Fibroblast of lung (primary cell): ENCODE measurements at places on chromosomes 12 and 14. TPM values are rescaled to one million over a fixed set of nuclear protein-coding genes. Genes with fewer than 3 reads are reported as not detected.

- no peak for DNase-seq
Measured at GRCh38 chr14:84891404-84891803, 638.5 kb upstream of the FLRT2 start.

DNA sequence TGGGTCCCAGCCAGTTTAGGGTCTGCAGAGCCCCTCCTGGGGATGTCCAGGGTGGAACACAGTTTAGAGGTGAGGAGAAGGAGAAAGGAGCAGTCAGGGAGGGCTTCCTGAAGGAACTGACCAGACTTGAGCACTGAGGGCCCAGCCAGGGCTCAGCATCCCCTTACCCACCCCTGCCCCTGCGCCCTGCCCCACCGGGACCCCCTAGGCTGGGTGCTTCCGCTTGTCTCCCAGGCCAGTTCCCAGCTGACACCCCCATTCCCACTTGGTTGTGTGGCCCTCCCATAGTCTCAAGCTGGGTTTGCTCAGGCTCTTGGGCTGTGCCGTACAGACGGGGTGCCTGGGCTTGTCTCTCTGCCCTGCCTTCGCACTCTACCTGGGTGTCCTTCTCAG lies 26.3 kb upstream of the KIF26A start:
- DNase-seq, result no peak

DNA sequence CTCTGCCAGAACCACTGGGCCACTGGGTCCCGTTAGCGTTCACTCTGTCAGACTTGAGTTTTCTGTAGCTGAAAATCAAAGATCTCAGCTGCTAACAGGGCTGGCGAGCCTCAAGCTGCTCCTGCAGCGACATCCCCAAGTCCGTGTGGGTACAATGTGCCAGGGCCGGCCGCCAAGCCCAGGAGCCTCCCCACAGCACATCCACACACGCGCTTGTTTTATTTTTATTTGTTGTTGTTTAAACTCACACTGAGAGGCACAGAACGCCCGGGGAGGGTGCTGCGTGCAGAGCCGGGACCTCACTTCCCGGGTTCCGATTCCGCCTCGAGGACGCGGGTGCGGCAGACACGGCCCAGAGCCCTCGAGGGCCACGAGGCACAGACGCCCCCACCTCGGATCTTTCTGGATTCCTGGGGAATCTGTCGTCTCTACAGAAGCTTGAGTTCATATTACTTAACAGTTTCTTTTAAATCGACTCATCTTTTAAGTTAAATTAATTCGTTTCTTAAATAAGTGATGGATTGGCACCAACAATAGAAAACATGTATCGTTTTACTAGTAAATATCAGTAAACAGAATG lies 9.3 kb downstream of the GALNT9 start:
- no peak for DNase-seq

DNA sequence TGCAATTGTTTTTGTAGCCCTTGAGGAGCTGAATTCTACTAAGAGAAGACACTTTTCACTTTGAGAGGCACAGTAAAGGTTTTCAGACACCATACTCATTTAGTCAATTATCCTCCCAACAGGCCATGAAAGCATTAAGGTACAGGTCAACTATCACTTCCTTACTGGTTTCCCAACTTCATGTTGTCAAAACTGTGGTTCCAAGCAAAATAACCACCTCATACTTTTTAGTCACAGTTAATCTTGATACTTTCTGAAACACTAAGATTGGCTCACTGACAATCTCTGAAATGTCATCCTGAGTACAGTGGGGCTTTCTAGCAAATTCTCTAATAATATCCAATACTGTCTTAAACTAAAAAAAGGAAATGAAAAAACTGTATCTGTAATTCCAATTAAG lies 71.7 kb downstream of the SLC2A13 start:
- no peak for DNase-seq

- DNase-seq, result no peak
Measured at GRCh38 chr12:31737345-31737744, 8.5 kb upstream of the AMN1 start.

DNA sequence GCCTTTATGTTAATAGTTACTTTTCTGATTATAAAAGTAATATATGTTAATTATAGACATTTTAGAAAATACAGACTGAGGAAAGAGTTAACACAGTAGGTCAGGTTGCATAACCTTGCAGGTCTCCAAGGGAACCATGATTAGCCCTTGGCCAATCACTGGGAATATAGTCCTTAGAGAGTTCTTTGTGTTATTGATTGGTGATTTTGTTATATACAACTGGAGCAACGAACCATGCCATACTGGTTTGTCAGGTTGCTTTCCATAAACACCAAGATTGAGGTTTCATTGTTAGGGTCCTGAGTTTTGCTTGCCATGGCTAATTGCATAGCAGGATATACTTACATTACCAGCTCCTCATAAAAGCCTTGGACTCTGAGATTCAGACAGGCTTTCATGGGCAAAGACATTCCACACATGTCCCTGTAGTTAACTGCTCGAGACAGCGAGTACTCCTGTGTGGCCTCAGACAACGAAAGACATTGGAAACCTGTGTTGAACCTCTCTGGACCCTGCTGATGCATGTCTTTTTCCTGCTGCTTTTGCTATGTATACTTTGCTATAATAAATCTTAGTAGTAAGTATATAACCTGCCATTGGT lies 33.7 kb downstream of the MAPK1IP1L start:
- DNase-seq, result no peak

DNA sequence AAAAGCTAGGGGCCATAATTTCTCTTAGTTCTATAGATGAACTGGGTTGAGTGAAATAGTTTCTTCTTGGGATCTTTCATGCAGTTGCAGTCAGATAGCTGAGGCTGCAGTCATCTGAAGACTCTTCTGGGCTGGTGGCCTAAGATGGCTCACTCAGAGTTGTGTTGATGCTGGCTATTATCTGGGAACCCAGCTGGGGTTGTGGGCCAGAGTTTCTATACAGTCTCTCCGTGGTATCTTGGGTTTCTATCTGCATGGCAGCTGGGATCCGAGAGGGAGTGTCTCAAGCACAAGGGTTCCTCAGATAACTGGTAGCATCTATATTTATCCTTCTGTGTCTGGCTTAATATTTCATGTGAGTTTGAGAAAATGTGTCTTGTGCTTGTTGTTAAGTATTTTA lies 21.1 kb downstream of the AVPR1A start:
- no peak for DNase-seq

DNA sequence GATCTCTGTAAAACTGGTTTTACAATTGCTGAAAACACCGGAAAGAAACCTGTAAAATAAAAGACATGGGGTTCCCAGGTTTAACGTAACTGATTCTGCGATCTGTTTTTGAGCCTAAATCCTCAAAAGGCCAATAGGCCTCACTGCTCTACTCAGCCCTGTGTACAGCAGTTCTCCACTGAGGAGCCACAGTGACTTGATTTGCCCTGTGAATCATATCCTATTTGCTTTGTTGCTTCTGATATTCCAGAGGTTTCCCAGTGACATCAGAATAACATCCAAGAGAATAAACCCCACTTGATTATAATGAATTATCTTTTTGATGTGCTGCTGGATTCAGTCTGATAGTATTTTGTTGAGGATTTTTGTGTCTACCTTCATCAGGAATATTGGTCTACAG lies 27.5 kb downstream of the MDM1 start:
- no peak for DNase-seq

Gene SLC25A47
- polyA plus RNA-seq, result not detected in 2 replicates

Gene SLCO1B1
- polyA plus RNA-seq, result not detected in 2 replicates

DNA sequence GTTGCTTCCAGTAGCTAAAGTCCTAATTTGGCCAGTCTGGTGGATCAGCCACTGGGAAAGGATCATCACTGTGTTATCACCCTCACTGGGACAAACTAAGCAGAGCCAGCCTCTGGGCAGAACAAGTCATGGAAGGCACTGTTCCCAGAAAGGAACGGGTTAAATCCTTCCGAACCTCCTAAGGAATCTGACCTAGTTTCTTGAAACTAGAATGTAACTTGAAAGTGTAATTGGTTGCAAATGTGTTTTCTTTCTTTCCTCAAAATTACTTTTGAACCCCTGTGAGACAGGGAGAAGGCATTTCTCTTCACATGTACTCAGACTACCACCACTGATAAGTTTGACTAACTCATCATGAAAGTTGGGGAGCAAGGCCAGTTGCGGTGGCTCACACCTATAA lies 18.7 kb upstream of the KICS2 start:
- no peak for DNase-seq

Gene PMCH
- polyA plus RNA-seq, result not detected in 2 replicates

- no peak for DNase-seq
Measured at GRCh38 chr12:128856035-128856790, 2.9 kb downstream of the GLT1D1 start.

Gene IAPP
- not detected in 2 replicates for polyA plus RNA-seq

DNA sequence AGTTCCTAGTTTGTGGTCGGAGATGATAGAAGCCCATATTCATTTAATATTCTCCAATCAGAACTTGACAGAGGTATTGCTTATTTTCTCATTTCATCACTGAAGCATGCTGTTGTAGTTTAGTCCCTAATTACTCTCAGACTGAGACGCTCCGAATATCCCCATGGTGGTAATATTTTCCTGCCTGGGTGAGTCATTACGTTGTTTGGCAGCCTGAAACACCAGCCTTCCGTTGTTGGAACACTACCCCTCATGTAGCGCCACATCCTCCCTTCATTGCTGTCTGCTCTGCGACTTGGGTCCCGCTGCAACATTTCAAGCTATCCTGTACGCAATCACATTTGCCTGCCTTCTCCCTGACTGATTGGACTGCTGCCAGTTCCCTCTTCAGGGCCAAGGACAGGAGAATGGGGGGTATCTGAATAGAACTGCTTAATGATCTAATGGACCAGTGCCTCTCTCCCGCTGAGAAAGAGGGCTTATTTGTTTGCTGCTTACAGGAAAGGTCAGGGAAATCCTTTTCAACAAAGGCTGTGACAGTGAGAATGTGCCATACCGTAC lies 369.1 kb downstream of the NPAS3 start:
- peak; percentile 89 for DNase-seq

Gene YLPM1
- 9.7 and 13.6 TPM in 2 replicates for polyA plus RNA-seq

- DNase-seq, result no peak
Measured at GRCh38 chr14:103002578-103003350, 54.6 kb downstream of the CDC42BPB start.

Gene AGAP2
- polyA plus RNA-seq, result 0.02 and 0.05 TPM in 2 replicates

Gene AQP2
- polyA plus RNA-seq, result not detected in 2 replicates
